NAMALWA (cell line): ENCODE measurements at places on chromosomes 11 and 22.

DNA sequence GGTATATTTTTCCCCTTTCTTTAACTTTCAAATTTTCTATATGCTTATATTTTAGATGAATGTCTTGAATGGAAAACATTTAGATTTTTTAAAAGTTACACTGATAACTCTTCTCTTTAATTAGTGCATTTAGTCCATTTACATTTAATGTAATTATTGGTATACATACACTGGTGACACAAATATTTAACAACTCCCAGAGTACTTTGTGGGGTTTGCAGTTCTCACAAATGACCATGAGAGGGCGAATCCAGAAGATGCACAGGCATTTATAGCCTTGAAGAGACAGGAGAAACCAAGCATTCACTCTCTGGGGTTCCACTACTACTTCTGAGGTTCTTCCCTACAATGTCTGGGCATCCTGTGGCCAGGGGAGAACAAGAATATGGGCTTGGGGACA is 125.1 kb downstream of the TIMP3 start:
- DNase-seq: peak; percentile 64

DNA sequence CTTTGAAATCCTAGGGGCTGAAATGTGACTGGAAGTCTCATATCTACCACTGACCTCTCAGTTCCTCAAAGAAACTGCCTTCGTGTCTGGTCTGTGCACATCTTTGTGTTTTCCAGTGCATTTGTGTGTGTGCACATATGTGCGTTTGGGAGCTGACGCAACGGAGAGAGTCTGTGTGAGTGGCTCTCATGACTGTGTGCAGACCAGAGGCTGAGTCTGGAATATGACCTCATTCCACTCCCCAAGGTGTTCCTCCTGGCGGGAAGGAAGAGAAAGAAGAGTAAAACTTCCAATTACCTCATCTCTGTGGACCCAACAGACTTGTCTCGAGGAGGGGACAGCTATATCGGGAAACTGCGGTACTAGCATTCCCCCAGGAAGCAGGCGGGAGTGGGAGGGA is 16.5 kb downstream of the TUB start:
- no peak for DNase-seq

GRCh38 chr11:69801513-69802335 is 17.5 kb downstream of the FGF3 start:
- DNase-seq: peak; percentile 55

- no peak for DNase-seq
Measured at GRCh38 chr11:90650153-90650552, 427.3 kb upstream of the CHORDC1 start.

GRCh38 chr11:100761841-100762240 is 74.8 kb downstream of the ARHGAP42 start:
- no peak for DNase-seq

DNA sequence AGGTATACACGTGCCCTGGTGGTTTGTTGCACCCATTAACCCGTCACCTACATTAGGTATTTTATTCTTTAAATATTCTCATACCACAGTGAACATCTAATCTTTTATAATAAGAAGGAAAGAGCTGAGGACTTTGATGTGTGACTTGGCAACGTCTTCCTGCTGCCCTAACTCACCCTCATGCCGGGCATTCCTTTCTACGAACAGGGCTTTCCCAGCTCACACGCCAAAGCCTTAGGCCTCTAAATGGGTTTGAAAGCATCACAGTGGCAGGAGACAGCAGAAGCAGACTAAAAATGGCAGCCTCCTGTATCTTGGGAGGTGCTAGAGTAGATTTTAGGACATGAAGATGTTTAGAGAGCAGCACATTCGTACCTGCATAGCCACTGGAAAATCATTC is 52.6 kb downstream of the CLTCL1 start:
- no peak for DNase-seq

DNA sequence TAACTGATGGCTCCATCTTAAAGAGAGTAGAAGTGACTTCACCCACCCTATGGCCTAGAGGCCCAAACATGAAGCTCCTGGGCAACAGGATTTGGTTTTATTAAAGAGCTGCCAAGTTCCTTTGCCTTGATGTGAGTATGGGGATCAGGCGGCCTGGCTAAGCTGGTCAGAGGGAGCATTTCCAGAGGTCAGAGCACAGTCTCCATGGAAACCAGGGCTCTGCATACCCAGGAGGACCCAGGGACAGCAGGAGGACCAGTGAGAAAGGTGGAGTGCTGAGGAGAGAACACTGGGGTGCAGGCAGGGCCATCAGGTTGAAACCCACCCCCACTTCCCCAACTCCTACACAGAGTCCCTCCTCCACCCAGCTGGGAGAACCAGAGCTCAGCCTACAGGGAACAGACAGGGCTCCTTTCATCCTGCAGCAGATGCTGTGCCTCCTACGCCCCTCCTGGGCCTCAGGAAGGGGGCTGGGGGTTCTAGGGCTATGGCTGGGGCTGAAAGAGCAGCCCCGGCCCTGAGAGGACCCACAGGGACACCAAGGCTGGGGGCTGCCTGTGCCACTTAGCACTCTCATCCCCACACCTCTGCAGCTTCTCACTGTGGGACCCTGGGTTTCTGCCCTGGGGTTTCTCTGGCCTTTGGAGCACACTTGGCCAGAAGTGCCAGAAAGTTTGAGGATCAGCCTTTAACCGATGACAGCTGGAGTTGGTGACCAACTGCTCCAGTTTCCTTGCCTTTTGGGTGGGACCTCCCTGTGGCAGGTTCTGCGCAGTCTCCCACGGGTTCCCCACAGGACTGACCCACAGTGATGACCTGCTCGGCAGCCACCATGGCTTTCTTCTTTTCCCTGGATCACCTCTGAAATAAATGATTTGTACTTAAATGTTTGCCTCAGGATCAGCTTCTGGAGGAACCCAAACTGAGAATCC is 13.8 kb upstream of the P2RY6 start:
- DNase-seq: no peak

DNA sequence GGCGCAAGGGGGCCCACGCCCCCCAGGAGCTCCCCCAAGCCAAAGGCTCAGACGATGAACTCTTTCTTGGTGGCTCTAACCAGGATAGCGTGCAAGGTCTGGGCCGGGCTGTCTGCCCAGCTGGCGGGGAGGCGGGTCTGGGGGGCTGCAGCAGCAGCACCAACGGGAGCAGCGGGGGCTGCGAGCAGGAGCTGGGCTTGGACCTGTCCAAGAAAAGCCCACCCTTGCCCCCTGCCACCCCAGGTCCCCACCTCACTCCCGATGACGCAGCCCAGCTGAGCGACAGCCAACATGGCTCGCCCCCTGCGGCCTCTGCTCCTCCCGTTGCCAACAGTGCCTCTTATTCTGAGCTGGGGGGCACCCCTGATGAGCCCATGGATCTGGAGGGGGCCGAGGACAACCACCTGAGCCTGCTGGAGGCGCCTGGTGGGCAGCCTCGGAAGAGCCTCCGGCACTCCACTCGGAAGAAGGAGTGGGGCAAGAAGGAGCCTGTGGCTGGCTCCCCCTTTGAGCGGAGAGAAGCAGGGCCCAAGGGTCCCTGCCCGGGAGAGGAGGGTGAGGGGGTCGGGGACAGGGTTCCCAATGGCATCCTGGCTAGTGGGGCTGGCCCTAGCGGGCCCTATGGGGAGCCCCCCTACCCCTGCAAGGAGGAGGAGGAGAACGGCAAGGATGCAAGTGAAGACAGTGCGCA is 21.6 kb upstream of the TMEM191C start:
- DNase-seq: no peak

- DNase-seq: no peak
Measured at GRCh38 chr11:118240999-118241763, 11.0 kb downstream of the MPZL3 start.

DNA sequence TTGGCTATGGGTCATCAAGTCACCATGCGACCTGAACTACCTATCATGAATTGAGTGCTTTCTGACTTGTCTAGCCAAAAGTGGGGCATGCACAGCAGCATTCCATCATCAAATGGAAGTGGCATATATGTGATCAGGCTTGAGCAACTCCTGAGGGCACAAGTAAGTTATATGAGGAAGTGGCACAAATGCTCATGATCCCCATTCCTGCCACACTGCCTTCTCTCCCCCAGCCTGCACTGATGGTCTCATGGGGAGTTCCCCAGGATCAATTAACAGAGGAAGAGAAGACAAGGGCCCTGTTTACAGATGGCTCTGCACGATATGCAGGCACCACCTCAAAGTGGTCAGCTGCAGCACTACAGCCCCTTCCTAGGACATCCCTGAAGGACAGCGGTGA is 21.8 kb downstream of the MS4A4E start:
- DNase-seq: no peak

- no peak for DNase-seq
Measured at GRCh38 chr11:34775417-34775888, 140.7 kb downstream of the APIP start.

- no peak for DNase-seq
Measured at GRCh38 chr11:110991661-110992355, 253.7 kb upstream of the POU2AF2 start.

DNA sequence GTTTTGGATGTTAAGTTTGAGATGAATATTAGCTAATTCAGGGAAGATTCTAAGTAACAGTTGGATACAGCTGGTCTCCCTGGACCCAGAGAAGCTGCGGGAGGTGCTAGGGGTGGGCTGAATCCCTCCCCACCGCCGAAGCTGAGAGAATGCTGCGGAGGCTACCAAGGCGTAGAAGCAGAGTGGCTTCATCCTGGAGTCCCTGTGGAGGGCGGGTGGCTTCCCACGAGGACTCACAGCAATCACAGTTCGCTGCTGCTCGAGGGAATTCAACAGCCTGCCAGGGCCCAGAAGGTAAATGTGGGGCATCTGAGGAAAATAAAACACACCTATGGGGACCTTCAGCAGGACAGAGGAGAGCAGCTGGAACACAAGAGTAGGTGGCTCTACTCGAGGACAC is 11.1 kb upstream of the B3GAT1 start:
- DNase-seq: no peak

GRCh38 chr22:27512283-27512761 is 289.2 kb downstream of the MN1 start:
- no peak for DNase-seq

DNA sequence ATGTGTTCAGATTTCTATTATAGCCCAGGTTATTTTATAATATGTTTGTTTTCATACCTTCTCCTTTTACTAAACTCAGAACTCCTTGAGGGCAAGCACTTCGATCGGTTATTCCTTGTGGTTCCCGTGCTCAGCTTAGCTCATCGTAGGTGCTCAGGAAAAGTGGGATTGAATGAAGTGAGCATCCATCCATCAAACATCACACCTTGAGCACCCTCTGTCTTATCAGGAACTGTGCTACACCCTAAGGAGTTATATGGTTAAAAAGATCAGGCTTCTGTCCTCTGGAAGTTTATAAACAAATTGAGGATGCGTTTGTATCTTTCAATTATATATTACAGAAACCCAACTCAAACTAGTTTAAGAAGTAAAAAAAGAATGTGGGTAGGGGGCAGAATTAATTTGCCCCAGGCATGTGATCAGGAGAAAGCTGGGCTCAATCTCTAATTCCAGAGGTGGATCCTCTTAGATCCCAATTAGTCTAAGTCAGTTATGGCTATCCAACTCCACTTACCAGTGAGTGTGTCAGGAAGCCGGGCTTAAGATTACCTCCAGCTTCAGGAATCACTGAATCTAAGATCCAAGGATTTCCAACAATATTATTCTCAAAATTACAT is 59.9 kb upstream of the RRAS2 start:
- DNase-seq: peak; percentile 9

GRCh38 chr22:37043828-37044538 is 7.6 kb upstream of the KCTD17 start:
- peak; percentile 83 for DNase-seq

DNA sequence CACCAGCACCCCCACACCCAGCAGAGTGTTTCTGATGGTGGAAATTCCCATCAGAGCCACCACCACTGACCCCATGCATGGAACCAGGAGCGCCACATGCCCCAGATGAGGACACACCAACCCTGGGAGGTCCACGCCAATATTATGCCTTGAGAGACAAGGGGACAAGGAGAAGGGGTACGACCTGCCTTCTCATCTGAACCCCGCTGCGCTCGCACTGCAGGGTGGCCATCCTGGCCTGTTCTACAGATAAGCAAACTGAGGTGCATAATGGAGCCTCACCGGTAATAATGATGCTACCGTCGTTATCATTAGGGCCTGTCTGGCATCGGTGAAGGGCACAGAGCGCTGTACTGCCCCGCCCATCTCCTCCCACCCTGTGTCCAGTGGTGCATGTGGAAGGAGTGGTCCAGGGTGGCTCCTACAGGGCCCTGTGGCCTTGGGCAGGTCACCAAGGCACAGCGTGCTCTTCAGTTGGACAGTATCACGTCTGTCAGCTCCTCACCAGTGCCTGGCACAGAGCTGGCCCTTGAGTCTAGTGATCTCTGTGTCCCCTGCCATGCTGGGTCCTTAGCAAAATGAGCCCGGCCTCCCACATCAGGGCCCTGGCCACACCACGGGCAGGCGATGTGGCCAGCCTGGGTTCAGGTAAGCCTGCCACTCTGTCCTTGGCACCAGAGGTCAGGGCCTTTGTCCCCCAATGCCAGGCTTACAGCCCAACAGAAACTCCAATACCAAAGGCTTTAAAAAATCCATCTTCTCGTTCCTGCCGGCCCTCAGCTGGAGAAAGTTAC is 92.2 kb downstream of the PHF21B start:
- no peak for DNase-seq

DNA sequence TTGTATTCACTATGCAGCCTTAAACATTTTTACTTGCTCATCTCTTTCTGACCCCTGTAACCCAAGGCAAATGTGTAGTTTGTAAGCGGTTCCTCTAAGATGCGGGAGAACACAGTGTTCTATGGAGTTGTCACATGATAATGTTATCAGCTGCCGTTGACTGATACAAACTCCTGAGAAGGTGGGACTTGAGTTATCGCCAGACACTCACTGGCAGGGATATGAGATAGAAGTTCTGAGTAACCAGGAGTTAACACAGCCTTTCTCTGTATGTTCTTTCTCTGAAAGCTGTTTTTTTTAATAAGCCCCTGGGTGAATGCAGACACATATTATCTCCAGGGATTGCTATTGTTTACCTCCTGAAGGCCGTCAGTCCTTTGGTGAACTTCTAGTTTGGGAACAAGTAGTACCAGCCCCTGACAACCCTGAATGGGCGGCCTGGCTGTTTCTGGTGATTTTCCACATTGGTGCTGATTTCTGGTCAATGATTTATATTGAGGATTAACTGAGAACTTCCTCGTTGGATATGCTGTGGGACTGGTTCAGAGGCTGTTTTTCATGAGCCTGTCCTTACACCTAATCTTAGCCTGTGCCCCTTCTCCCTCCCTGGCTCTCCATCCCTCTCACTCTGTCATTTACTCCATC is 155.3 kb upstream of the RASSF10 start:
- no peak for DNase-seq

DNA sequence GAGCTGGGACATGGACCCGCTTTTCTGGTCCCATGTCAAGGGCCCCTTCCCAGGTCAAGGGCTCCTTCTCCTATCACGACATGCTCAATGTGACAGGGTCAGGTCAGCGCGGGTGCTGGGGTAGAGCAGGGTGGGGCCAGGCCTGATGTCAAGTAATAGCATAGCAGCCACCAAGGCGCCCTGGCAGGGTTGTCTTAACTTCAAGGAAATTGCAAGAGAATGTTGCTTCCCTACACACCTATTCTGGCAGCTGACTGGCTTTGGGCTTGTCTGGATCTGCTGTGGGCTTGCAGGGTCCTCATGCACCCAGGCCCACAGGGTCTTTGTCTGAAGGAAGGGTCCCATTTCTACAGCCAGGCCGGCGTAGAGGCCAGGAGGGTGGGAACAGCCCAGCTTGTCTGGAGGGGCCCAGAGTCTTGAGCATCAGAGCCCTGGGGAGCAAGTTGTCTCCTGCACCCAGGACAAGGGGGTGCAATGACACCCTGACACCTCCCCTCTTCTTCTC is 71.4 kb downstream of the BUD13 start:
- DNase-seq: no peak
